CD4-positive, alpha-beta T cell treated with Interleukin-10 for 1 hour (primary cell): ENCODE measurements at places on chromosomes 5 and 9.

- DNase-seq: no peak
Observed at GRCh38 chr5:129019401-129019908, 54.2 kb downstream of the SLC27A6 start.

GRCh38 chr5:51544031-51544785 lies 161.0 kb downstream of the ISL1 start:
- no peak for DNase-seq

DNA sequence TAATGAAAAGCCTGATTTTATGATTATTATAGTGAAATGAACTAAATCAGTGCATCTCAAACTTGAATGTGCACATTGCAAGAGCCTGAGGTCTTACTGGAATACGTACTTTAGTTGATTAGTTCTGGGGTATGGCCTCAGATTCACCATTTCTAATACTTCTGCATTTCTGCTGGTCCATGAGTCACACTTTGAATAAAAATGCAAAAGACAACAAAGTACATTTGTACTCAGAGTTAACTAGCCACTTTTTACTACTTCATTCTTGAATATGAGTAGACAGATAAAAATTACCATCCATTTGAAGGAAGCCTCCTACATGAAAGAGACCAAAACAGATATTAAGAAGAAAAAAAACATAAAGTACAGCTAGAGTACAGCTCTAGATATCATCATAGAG lies 27.1 kb upstream of the PRR16 start:
- DNase-seq: no peak

DNA sequence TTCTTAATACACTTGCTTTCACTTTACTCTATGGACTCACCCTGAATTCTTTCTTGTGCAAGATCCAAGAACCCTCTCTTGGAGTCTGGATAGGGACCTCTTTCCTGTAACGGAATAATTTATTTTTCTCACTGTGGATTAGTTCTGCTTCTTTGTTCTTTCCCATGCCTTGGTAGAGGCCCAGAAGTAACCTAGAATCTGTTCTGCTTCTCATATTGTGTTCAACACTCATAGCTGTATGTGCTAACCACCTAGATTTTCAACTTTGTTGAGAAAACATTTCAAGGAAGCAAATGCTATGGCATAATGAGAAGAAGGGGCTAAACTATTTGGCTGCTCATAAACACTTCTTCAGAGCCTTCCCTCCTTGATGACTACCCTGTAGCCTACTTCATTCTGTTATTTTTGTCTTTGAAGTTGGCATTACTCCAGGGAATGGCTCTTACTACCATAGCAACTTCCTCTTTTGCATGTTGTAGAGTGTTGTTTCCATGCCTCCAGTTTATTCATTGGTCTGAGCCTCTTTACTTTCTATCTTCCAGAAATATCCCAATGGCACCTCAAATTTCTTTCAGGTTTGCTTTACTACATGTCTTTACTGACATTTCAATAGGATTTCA lies 74.3 kb downstream of the KIAA0825 start:
- DNase-seq: no peak

GRCh38 chr5:89584339-89584956 lies 701.5 kb upstream of the MEF2C start:
- no peak for DNase-seq

GRCh38 chr5:82421119-82421518 lies 143.0 kb upstream of the RPS23 start:
- no peak for DNase-seq

DNA sequence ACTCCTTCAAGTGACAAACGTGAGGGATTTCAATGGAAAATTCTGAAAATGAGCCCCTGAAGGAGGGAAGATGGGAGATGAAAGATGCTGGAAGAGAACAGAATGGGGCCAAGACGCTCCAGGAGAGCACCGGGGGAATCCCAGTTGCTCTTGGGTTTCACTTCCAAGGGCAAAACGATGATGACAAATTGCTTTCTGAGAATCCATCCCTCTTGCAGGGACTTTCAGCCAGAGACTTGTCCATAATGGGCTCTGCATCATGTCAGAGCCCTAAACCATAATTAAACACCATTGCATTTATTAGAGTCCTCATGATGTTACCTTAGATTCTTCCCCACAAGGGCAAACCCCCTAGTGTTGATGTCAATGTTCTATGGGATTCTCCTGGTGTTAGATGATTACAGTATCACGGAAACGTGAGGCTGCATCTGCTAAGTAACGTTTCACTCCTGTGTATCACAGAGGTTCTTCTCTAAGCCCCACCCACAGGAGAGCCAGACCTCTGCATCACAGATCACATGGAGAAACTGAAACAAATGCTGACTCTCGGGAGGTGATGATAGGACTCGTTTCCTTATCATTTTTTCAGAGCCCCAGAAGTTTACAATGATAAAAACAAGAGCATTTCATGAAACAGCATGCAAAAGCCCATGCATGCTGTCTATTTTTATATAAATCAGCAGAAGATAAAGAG lies 114.4 kb downstream of the TENT4A start:
- DNase-seq: peak; percentile 62

GRCh38 chr9:76107482-76107881 lies 217.0 kb downstream of the PCSK5 start:
- no peak for DNase-seq

- DNase-seq: no peak
Observed at GRCh38 chr5:71615809-71616208, 28.7 kb downstream of the MCCC2 start.

DNA sequence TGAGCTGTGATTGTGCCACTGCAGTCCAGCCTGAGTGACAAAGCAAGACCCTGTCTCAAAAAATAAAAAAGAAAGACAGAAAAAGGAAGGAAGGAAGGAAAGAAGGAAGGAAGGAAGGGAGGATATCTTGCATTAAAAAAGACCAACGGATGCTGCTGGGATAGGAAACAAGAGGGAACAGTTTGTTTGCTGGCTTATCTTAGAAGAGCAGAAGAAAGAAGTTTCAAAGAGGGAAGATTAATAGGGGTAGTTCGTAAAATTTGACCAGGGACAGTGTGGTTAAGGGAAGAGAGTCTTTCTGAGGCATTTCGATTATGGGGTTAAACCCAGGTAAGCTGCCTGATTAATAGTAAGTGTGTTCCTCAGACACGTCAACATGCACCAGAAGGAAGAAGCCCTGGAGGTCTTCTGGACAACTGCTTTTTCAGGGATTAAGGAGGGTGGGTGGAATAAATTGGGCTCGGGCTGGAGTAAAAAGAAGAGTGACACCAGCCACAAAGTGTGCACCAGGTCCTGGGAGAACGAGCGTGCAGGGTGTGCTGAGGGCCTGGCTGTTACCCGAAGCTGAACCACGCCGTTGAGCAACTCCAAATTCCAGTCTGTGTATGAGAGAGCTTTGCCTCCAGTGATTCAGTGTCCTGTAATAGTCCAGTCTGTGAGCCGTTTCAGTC lies 24.8 kb downstream of the FYB1 start:
- no peak for DNase-seq

- DNase-seq: no peak
Observed at GRCh38 chr5:124665035-124665434, 81.4 kb downstream of the ZNF608 start.

GRCh38 chr5:39021413-39021812 lies 52.8 kb downstream of the RICTOR start:
- no peak for DNase-seq

DNA sequence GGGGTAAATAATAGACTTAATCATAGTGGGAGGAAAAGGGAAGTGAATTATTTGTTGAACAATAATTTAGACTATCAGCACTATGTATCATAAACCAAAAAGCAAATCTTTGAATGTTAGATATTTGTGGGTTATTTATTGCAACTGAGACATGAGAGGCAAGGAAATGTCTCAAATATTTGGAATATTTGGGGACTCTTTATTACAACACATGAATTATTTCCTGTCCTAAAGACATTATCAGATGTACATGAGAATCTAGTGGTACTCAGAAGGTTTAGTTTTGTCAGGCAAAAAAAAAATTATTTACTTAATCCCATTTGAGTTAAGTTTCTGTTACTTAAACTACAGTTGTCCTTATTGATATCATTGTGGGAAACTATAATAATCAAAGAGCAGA lies 91.1 kb downstream of the TLR4 start:
- no peak for DNase-seq

GRCh38 chr9:87392086-87392485 lies 105.6 kb upstream of the DAPK1 start:
- DNase-seq: no peak

DNA sequence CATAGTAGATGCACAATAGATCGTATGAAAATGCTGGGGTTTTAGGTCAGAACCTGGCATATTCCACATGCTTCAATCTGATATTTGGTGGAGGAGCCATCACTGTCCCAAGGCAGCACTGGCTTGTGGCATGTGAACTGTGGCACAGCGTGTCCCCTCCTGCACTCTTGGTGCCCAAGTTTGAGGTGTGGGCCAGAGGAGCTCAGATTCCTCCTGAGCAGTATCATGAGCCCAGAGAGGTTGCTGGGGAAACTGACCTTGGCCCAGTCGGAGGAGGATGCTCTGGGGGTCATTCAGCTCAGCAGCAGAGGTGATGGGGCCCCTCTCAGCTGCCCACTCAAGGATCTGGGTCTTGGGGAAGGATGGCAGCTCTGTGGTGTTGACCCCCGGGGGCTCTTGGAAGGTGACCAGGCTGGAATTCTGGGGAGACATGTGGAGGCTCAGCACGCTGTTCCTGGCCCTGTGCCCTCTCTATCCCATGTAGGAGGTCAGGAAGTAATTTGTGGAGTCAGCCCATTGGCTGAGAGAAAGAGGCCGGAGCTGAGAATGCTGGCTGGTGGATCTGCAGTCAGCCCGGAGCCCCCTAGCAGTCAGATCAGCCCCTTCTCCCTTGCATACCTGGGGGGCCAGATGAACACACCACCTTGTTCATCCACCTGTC lies 23.7 kb downstream of the FPGS start:
- no peak for DNase-seq

- no peak for DNase-seq
Observed at GRCh38 chr5:139893873-139894272, 98.3 kb downstream of the PSD2 start.

DNA sequence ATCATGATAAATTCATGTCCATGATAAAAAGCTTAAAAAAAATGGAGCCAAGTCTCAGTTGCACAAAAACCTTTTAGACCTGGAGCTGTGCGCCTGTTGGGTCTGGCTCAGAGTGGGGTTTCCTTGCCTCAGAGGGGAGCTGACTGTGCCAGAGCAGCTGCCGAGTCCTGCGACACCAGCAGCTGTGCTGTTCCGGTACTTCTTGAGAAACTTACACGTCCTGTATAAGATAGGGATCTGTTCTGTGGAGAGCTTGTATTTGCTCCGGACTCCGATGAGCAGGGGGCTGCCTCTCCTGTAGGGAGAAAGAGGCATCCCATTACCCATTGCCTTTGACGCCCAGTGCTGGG lies 28.6 kb downstream of the GFPT2 start:
- DNase-seq: no peak

- no peak for DNase-seq
Observed at GRCh38 chr5:180704362-180704761, 35.5 kb downstream of the OR2Y1 start.

DNA sequence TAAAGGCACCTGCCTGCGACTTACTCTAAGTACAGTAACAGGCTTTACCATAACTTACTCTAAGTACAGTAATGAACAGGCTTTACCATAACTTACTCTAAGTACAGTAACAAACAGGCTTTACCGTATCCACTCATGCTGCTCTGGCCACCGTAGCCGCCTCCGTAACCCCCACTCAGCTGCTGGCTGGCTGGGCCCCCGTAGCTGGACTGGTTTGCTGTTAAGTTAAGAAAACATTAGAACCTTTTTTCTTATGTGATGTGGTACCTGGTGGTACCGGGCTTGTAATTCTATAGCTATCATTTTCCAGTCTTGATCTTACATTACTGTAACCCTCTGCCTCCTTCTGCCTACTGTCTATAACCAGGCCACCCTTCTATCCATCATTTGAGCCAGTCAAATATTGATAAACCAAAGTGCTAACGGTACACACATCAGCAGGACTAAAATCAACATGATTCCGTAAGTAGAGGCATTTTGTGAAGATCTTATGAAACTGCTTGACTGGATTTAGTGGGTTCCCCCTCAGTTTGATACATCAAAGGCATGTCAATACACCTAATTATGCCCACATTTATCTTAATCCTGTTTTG lies 7.4 kb downstream of the HNRNPH1 start:
- DNase-seq: no peak

DNA sequence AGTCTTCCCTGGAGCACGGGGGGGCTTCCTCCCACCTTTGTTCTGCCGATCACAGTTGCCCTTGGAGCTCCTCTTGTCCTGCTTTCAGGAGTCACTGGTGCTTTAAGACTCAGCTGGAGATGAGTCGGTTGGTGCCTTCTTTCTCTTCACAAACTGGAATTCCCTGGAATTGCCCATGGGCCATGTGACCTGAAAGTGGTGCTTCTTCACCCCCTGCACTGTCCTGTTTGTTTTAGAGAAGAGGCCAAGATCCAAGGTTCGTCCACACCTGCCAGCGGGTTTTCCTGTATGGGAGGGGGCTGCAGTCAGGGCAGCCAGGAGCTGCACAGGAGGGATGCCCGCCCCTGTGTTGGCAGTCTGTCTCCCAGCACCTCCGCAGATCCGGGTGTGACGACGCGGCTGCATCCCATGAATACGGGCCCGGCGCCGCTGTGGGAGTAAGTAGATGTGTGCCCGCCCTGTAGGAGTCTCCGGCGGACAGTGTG lies 9.5 kb upstream of the MRPS2 start:
- no peak for DNase-seq

GRCh38 chr9:12693141-12693540 lies at the start of gene TYRP1:
TSS of gene TYRP1 (plus strand) at chr9:12693385. CDS start at chr9:12693997, 612 bp downstream.
- DNase-seq: no peak

- no peak for DNase-seq
Observed at GRCh38 chr5:110115503-110115902, 425.8 kb downstream of the MAN2A1 start.

- no peak for DNase-seq
Observed at GRCh38 chr5:67728326-67728890, 487.1 kb upstream of the PIK3R1 start.

DNA sequence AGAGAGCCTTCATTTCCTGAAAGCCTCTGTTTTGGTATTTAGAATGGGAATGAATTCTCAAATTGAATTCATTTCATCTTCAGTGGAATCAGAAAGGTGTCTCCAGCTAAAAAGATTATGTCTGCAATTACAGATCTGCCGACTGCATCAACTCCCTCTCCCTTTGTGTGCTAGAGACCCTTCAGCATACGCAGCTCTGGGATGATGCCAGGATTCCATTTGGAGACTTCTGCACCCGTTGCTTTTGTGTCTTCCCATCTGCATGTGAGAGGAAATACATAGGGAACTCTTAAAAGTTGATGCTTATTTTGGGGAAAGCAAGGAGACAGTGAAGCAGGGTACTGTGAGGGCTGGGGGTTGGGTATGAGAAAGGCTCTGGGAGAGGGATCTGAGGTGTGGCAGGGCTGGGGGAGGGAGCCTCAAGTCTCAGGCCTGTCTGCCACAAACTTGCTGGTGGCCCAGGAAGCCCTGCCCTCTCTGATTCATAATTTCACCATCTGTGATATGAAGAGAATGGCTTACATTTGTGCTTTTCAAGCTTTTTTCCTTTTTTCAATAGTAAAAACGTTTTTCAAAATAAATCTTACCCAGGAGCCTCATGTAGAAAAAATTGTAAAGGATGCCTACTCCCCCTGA lies 89.7 kb upstream of the SAP30L start:
- no peak for DNase-seq

GRCh38 chr5:59519338-59519737 lies 374.2 kb downstream of the PDE4D start:
- DNase-seq: no peak
